ENCODE measurements at places on chromosomes 4 and X.

- no peak for DNase-seq
Measured at GRCh38 chrX:154761977-154762536, 607 bp upstream of the DKC1 start.

DNA sequence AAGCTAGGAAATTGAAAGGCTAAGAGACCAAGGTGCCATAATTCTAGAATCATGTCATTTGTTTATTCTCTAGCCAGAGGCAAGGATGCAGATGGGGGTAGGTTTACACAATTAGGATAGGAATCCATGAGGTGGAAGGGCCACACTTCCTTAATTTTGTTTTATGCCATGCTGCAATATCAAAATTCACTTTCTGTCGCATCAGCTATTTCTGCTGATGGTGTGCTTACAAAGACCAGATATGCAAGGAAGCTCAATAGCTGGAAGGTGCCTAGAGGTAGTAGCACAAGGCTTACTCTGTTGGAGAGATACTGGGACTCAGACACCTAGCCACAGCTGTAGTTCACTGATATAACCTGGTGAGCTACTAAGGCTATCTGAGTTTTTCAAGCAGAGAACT lies 328.5 kb downstream of the ADGRL3 start:
- DNase-seq, result no peak

DNA sequence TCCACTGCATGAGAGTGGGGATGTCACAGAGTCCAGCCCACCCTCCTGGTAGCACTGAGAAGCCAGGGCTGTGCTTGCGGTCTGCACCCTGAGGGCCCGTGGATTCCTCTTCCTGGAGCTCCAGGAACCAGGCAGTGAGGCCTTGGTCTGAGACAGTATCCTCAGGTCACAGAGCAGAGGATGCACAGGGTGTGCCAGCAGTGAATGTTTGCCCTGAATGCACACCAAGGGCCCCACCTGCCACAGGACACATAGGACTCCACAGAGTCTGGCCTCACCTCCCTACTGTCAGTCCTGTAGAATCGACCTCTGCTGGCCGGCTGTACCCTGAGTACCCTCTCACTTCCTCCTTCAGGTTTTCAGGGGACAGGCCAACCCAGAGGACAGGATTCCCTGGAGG lies 2.7 kb downstream of the MAGEA1 start:
- DNase-seq, result no peak

DNA sequence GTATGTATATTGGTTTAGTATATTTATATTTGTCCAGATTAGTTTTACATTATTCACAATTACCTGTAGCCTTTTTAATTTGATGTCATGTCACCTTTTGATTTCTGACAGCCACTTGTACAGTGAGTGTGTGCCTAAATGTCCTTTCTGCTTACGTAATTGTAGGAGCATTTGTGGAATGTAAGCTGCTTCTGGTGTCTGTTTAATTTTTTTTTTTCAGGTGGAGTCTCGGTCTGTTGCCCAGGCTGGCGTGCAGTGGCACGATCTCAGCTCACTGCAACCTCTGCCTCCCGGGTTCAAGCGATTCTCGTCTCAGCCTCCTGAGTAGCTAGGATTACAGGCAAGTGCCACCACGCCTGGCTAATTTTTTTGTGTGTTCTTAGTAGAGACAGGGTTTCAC lies 91.2 kb upstream of the XAGE2 start:
- DNase-seq, result no peak

DNA sequence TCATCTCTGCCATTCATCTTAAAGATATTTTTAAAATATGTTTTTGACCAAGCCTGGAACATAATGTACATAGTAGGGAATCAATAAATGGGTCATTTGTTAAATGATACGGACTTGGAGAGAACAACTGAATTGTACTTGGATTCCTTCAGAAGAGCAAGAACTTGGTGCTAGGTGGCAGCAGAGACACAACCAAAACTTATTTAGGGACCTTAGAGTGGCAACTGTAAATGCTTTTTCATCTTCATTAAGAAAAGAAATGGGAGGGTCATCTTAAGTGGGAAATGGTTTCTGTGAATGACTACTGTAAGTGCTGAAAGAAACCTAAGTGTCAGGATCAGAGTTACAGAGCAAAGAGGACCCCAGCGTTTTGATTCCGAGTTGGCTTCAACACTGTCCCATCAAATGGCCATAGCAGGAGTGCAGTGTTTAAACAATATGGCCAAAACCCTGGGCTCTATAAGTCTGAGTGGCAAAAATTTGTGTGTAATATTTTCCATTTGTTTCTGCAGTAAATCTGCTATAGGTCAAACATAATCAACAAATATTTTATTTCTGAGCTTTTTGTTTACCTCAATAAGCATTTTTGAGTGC lies 213.6 kb downstream of the PALLD start:
- DNase-seq, result no peak

DNA sequence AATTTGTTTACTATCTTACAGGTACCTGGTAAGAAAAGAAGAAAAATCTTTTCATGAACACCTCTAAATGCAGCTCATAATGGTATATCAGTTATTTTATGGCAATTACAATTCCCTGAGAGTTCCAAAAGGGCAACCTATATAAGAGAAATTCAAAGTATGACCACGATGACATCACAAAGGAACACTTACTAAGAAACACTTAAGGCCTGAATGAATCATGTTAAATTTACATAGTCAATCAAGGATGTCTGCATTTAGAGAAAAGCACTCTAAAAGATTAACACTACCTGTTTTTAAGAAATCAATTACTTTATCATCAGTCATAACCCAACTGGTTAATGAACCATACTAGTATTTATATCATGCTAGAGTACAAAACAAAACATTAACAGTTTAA lies 63.9 kb downstream of the LCORL start:
- DNase-seq, result no peak

DNA sequence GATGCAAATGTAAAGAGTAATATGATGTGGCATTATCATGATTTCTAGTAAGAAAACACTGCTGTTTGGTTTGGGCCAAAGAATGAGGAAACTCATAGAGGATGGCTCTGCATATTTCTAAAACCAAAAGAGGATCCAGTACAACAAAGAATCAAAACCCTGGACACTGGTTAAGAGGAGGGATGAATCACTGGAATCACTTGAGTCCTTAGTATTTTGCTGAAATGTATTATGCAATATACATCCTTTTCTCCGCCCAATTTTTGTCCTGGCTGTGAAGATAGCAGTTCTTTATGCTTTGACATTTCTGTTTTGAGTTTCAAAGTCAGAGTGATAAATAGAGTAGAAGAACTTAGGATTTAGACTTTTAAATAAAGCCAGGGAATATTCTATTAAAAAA lies 345.9 kb downstream of the PACRGL start:
- no peak for DNase-seq

GRCh38 chr4:3285558-3286334 lies 7.1 kb upstream of the RGS12 start:
- DNase-seq, result no peak

- no peak for DNase-seq
Measured at GRCh38 chr4:181365671-181366070, 877.5 kb upstream of the TENM3 start.

DNA sequence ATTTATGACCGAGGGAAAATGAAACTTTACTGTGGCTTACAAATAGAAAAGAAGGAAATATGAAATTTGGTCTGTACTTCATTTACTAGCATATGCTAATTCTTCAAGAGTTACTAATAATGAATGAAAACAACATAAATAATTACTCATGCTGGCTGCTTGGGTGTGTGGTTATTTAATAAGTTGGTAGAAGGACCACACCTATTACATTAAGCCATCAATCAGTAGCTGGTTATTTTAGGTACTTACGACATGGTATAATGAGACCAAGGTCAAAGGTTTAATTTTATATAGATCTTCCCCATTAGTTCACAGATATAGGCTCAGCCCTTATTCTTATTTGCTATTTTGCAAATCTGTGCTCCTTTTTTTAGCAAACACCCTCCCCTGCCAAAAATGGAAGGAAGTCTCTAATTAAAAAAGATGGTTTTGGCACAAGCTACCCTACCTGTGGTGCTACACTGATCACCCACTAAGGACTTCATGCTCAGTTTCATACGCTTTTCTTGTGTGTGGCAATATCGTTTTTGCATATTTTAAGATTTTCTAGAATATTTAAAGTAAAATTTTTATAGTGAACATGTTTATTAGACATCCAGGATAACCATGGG lies 14.1 kb downstream of the TMPRSS11D start:
- no peak for DNase-seq

- no peak for DNase-seq
Measured at GRCh38 chr4:13461191-13461905, 22.8 kb downstream of the RAB28 start.

GRCh38 chrX:37854148-37854547 lies 6.8 kb upstream of the DYNLT3 start:
- DNase-seq, result no peak

DNA sequence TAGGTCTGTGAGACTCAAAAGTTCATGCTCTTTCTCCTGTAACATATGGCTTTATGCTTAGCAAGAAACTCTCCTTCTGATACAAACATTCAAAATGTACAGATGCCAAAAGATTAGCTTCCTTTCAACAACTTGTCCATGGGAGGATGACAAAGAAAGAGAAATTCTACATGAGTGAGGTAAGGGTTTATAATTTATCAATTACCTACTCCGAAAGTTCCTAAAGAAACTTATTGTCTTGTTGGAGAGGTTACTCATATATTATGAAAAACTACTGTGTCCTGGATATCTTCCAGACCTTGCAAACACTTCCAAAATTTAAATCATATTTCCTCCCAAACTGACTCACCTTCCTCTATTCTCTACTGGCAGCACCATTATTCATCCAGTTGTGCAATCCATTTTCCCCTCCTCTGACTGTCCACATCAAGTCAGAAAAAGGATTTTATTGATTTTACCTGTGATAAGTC lies 65.1 kb downstream of the ENPEP start:
- no peak for DNase-seq

DNA sequence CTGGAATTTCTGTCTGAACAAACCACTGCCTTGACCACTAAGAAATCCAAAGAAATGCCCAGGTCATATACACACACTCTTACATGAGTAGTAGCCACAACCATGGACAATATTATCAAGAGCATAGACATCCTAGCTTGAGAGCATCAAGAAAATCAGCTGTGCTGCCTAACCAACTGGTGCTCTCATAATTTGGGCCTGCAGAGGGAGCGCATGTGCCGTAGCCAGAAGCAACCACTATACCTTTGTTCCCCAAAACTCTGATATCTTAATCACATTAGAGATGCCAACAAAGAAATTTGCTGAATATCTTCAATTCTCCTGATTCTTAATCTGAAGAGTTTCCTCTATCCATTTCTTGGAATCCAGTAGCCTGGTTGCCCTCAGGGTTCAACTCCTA lies 163.6 kb downstream of the ZNF674 start:
- DNase-seq, result no peak

GRCh38 chr4:170497689-170498088 lies 407.9 kb upstream of the AADAT start:
- no peak for DNase-seq

- no peak for DNase-seq
Measured at GRCh38 chrX:11580789-11581188, 84.9 kb downstream of the ARHGAP6 start.

DNA sequence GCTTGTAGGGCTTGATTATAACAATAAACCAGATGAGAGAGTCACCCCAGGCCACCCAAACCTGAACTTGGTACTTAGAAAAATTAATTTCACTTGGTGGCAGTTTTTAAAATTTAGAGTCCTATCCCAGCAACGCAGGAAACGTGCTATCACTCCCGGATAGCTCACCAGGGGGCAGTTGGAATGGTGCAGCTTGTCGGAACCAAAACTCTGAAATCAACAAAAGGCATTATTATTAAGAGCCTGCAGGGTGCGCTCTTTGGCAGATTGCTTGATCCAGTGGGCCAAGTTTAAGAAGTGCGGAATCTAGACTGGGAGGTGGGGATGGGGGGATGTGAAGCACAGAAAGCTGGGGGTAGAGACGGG lies 2.4 kb downstream of the FRAS1 start:
- no peak for DNase-seq

GRCh38 chr4:186092296-186092695 lies 12.2 kb upstream of the FAM149A start:
- no peak for DNase-seq

DNA sequence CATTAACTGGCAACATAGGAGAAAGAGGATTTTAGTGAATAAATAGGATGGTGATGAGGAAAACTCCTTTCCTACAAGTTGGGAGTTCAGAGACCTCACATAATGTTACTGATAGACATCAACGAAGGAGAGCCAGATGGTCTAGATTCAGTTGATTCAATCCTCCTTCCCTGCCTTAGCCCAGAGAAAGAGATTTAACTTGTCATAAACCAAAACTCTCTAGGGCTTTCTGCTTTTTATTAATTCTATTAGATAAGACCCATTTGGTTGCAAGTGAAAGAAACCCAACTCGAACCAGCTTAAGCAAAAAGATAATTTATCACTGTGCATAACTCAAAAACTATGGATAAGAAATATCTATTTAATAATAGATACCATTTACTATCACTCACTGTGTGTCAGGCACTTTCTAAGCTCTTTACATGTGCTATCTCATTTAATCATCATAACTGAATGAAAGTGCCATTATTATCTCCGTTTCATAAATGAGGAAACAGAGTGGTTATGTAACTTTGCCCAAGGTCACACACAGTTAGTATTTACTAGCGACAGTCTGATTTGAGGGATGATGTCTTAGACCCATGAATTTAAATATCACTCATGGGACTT lies 4.3 kb upstream of the UNC5C start:
- no peak for DNase-seq

DNA sequence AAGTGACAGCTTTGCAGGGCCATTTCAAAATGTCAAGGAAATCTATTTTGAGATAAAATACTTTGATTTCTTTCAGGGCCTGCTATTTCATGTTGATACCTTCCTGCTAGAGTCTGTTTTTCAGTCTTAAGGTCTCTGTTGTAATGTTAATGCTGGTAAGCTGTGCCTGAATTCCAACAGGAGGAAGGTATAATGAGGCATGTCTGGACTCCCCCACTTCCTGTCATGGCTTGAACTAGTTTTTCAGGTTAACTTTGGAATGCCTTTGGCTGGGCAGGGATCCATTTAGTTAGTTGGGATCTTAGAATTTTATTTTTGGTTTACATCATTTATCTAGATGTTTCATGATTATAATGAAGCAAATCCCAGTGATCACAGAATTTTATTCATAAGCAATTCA lies 279.0 kb downstream of the CFAP47 start:
- no peak for DNase-seq

GRCh38 chrX:38326086-38326485 lies 1.2 kb downstream of the RPGR start:
- no peak for DNase-seq

- no peak for DNase-seq
Measured at GRCh38 chr4:43843501-43843900, 605.1 kb downstream of the KCTD8 start.

DNA sequence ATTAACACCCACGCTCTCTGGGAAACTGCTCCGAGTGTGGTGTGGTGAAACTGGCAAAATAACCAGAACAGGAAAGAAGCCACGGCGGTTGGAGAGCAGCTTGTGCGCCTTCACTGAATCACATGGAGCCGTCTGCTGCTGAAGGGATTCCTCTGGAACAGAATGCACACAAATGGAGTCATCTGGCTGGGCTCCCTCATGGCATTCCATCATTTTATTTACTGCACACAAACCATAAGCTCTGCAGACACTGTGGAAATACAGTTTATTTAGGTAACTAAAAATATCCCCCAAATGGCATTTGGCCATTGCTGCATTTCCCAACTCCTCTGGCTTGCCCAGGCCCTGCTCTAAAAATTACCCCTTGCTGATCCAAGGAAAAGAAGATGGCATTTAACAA lies 187.0 kb upstream of the S100G start:
- DNase-seq, result no peak

- DNase-seq, result no peak
Measured at GRCh38 chrX:118370921-118371624, 25.2 kb downstream of the WDR44 start.

Data from GM12892 (cell line).